Breast epithelium (tissue), 4 donors: ENCODE measurements at places on chromosomes 4 and X. TPM values are rescaled to one million over a fixed set of nuclear protein-coding genes. Genes with fewer than 3 reads are reported as not detected.

SSX3 gene
- total RNA-seq = not detected

CXorf49B gene
- not detected for total RNA-seq

GPR50 gene
- 0.15 TPM for total RNA-seq

CTSO gene
- 20.0 TPM for total RNA-seq

SCRG1 gene
- 4.0 TPM for total RNA-seq

CLDN2 gene
- total RNA-seq = 0.33 TPM

GUCY1B1 gene
- total RNA-seq = 18.0 TPM

PAGE4 gene
- total RNA-seq = not detected

PPP1R2C gene
- not detected for total RNA-seq

DNA sequence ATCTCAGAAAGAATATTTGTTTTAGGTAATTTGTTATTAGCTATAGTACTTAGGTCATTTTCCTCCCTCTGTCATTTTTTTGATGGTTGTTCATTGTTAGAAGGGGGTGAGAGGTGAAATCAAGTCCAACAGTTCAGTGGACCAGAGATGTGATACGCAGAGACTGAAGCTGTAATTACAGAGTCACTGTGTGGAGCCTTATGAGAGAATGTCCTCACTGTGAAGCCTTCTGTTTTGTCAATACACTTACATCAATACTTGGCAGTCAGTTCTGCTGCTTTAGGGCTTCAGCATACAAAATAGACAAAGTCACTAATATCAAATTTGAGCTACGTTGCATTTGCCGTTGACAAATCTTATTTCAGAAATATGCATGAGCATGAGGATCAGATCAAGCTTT, 692.5 kb downstream of the C4orf33 start:
- DNase-seq = no peak
- no peaks in the 10 kb centered on the region for H3K27me3 ChIP-seq
- H3K36me3 ChIP-seq = no peaks in the 10 kb centered on the region

DNA sequence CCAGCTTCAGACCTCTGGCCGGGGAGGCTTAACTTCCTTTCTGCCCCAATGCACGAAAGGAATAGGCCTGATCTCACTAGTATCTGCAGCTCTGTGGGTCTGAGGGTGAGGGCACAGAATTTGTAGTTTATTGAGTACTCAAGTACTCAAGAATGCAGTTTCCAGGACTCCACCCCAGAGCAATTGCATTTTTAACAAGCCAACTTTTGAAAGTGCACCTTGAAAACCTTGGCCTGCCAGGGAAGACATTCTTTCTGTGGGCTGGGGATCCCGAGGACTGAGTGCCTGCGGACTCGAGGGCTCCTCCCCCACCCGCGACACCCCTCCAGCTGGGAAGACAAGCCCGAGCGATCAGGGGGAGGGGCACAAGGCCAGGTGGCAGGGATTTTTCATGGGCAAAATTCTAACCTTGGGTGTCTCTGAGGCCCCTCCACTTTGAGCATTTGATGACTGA, 22.4 kb downstream of the RS1 start:
- no peaks in the 10 kb centered on the region for H3K36me3 ChIP-seq
- DNase-seq = no peak
- H3K27me3 ChIP-seq = no peaks in the 10 kb centered on the region
- H3K4me3 ChIP-seq = no peak overlapping the region
- no peak overlapping the region for H3K27ac ChIP-seq

GRCh38 chr4:78781924-78782323, 5.8 kb downstream of the BMP2K start:
- H3K27me3 ChIP-seq = no peaks in the 10 kb centered on the region
- no peaks in the 10 kb centered on the region for H3K36me3 ChIP-seq
- no peak for DNase-seq
- H3K4me3 ChIP-seq = no peak overlapping the region

GRCh38 chrX:23959781-23960180, 52.0 kb downstream of the CXorf58 start:
- H3K4me3 ChIP-seq = no peak overlapping the region
- no peaks in the 10 kb centered on the region for H3K36me3 ChIP-seq
- H3K4me1 ChIP-seq = no peaks in the 10 kb centered on the region

- H3K27ac ChIP-seq = no peak overlapping the region
- H3K36me3 ChIP-seq = no peaks in the 10 kb centered on the region
- no peaks in the 10 kb centered on the region for H3K4me1 ChIP-seq
- no peak for DNase-seq
- no peak overlapping the region for H3K4me3 ChIP-seq
- no peaks in the 10 kb centered on the region for H3K27me3 ChIP-seq
Measured at GRCh38 chr4:62162606-62163005, 962.5 kb downstream of the ADGRL3 start.

- H3K4me3 ChIP-seq = no peak overlapping the region
- no peak for DNase-seq
- H3K27ac ChIP-seq = no peak overlapping the region
- H3K36me3 ChIP-seq = no peaks in the 10 kb centered on the region
- no peaks in the 10 kb centered on the region for H3K27me3 ChIP-seq
Measured at GRCh38 chr4:139522457-139522856, 33.6 kb downstream of the SETD7 start.

- H3K4me1 ChIP-seq = no peaks in the 10 kb centered on the region
- H3K36me3 ChIP-seq = no peaks in the 10 kb centered on the region
- no peak overlapping the region for H3K4me3 ChIP-seq
Measured at GRCh38 chrX:104324461-104325212, 69.9 kb upstream of the ESX1 start.

DNA sequence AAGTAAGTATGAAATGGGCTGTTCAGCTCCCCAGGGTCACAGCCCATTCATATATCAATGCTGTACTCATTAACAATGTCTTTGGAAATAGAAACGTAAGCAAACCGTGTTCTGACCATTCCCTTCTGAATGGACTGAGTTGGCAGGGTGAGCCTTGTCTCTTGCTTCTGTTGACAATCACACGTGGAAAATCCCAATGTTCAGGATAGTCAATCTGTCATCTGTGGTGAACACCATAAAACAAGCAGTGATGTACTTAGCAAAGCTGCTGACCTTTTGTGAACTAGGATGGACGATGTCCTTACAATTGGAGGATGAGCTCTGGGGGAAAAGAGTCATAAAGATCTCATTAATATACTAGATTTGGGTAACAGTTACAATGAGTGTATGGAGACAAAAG, 109.6 kb upstream of the PAQR3 start:
- H3K4me1 ChIP-seq = no peaks in the 10 kb centered on the region
- H3K27me3 ChIP-seq = no peaks in the 10 kb centered on the region
- no peak for DNase-seq

DNA sequence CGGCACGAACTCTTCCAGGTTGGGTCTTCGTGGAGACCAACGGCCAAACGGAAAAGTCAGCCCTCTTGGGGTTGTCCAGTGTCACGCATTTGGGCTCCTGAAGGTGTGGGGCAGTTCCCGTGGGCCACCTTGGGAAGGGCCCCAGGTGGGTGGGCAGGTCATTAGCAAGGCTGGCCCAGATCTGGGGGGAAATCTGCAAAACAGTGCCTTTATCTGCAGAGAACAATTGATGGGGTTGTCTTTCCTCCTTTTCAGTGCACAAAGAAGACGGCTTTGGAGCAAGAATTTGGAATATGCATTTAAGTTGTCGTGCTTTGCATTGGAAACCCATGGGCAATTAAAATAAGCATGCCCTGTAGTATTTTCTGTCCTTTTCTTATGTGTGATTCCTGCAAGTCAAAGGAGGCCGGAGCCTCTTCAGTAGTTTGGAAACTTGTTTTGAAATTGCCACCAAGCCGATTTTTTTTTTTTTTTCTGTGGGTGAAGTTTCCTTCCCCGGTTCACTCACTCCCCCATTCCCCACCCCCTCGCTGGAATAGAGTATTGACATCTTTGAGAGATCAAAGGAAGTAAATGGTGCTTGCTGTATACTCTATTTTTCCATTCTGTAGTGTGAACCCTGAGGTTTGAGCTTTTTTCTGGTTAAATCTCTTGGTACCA, 9.8 kb downstream of the ZIC3 start:
- no peak overlapping the region for H3K27ac ChIP-seq
- peaks cover 85% of the 10 kb centered on the region for H3K27me3 ChIP-seq
- DNase-seq = no peak
- H3K4me3 ChIP-seq = no peak overlapping the region

- H3K36me3 ChIP-seq = no peaks in the 10 kb centered on the region
- H3K4me1 ChIP-seq = no peaks in the 10 kb centered on the region
- H3K4me3 ChIP-seq = no peak overlapping the region
Measured at GRCh38 chrX:65745427-65745826, 78.0 kb downstream of the MSN start.

DNA sequence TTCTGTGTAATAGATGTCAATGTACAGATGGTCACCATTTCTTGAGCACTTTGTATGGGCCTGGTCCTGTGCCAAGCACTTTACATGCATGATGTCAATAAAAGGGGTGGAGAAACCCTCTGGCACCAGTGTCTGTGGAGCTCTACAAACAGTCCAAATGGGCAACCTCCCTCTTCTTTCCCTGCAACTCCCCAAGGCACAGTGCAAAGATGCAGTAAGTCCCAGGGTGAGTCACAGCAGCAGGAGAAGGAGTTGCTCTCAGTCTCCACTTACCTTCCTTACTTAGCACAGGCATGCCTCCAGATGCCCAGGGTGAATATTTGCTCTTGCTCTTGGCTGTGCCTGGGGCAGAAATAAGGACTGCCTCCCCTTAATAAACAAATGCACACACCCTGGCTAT, 4.3 kb downstream of the OCIAD2 start:
- no peaks in the 10 kb centered on the region for H3K27me3 ChIP-seq
- peaks cover 3% of the 10 kb centered on the region for H3K36me3 ChIP-seq
- H3K27ac ChIP-seq = no peak overlapping the region
- DNase-seq = no peak
- H3K4me1 ChIP-seq = no peaks in the 10 kb centered on the region

- DNase-seq = no peak
- H3K27ac ChIP-seq = peak overlapping the region; percentile 48
- H3K4me1 ChIP-seq = no peaks in the 10 kb centered on the region
- H3K36me3 ChIP-seq = no peaks in the 10 kb centered on the region
Measured at GRCh38 chrX:103918571-103919269, 43.7 kb upstream of the TMSB15B start.

GRCh38 chrX:122092360-122092759, 1045.0 kb downstream of the GLUD2 start:
- no peaks in the 10 kb centered on the region for H3K36me3 ChIP-seq
- no peaks in the 10 kb centered on the region for H3K4me1 ChIP-seq
- no peak overlapping the region for H3K4me3 ChIP-seq
- DNase-seq = no peak

DNA sequence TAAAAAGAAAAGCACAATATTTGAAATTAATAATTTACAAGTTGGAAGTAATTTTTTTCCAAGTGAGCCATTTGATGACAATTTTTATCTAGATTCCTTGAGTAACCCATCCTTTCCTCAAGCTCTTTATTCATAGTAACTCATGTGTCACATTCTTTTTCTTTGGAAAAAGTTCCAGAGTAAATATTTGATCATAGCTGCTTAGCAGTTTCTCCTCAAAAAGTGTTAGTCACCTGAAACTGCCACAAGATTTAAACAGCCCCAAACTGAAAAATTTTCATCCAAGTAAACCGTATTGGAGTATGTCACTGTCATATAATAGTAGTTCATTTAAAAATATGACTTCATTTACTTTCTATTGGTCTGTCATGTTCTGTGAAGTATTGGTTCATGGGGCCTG, 94.6 kb upstream of the CASK start:
- no peak overlapping the region for H3K4me3 ChIP-seq
- no peaks in the 10 kb centered on the region for H3K4me1 ChIP-seq

- no peak overlapping the region for H3K27ac ChIP-seq
- H3K4me3 ChIP-seq = no peak overlapping the region
- no peaks in the 10 kb centered on the region for H3K27me3 ChIP-seq
Measured at GRCh38 chr4:148093065-148093464, 349.1 kb downstream of the NR3C2 start.

DNA sequence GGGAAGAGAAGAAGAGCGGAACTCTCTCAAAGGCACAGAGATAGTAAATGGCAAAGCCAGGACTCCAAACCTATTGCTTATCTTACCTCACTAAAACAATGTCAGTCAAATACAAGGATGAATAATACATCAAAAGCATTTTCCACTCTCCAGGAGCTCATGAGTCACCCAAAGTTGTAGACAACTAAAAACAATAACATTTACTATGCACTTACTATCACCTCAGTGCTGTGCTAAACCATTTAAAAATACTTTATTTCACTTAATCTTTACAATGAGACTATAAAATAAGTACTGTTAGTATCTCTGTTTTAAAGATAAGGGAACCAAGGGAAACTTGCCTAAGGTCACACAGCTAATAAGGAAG, 163.2 kb upstream of the SPANXC start:
- H3K4me1 ChIP-seq = no peaks in the 10 kb centered on the region
- H3K27ac ChIP-seq = no peak overlapping the region
- no peak for DNase-seq
- H3K4me3 ChIP-seq = no peak overlapping the region

GRCh38 chr4:64727960-64728359, 318.7 kb upstream of the TECRL start:
- H3K36me3 ChIP-seq = no peaks in the 10 kb centered on the region
- H3K27me3 ChIP-seq = no peaks in the 10 kb centered on the region
- DNase-seq = no peak
- H3K27ac ChIP-seq = no peak overlapping the region
- H3K4me3 ChIP-seq = no peak overlapping the region

DNA sequence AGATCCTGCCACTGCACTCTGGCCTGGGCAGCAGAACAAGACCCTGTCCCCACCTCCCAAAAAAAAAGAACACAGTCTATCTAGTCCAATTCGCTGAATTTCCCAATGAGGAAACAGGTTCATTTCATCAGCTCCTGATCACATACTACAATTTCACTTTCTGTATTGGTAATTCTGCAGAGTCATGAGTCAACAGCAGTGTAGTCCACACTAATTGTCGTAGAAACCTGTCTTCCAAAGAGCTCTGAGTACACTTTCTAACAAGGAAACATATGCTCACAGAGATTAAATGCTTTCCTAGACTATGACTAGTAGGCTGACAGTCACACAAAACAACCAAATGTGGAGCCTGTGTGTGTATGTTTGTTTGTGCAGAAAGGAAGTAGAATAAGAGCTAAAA, 91.9 kb downstream of the GPC4 start:
- no peak overlapping the region for H3K4me3 ChIP-seq
- no peak overlapping the region for H3K27ac ChIP-seq

GRCh38 chrX:73758250-73758649, 195.3 kb downstream of the CHIC1 start:
- H3K27me3 ChIP-seq = peaks cover 7% of the 10 kb centered on the region
- no peaks in the 10 kb centered on the region for H3K4me1 ChIP-seq
- H3K27ac ChIP-seq = no peak overlapping the region
- H3K36me3 ChIP-seq = no peaks in the 10 kb centered on the region

- H3K4me3 ChIP-seq = no peak overlapping the region
- H3K27ac ChIP-seq = no peak overlapping the region
- no peak for DNase-seq
Measured at GRCh38 chr4:600850-601515, 24.4 kb upstream of the PDE6B start.

- H3K4me3 ChIP-seq = no peak overlapping the region
- H3K27ac ChIP-seq = no peak overlapping the region
- H3K36me3 ChIP-seq = no peaks in the 10 kb centered on the region
- no peaks in the 10 kb centered on the region for H3K4me1 ChIP-seq
Measured at GRCh38 chr4:123589301-123589700, 192.7 kb downstream of the SPRY1 start.

DNA sequence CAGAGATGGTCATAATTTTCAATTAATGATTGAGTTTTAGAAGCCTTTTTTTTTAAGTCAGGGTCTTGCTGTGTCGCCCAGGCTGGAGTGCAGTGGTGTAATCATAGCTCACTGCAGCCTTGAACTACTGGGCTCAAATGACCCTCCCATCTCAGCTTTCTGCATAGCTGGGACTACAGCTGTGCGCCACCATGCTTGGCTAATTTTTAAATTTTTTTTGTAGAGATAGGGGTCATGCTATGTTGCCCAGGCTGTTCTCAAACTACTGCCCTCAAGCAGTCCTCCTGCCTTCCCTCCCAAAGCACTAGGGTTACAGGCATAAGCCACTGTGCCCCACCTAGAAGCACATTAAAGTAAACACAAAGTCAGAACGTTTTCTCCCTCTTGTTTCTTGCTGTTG, 51.7 kb downstream of the HTT-AS start:
- DNase-seq = no peak
- no peaks in the 10 kb centered on the region for H3K4me1 ChIP-seq
- no peaks in the 10 kb centered on the region for H3K27me3 ChIP-seq
- H3K36me3 ChIP-seq = no peaks in the 10 kb centered on the region
